ENCODE measurements at places on chromosomes 16 and 17.

- no peak for DNase-seq
These were observed 20.9 kb upstream of the STH start for GRCh38 chr17:45977976-45978626.

DNA sequence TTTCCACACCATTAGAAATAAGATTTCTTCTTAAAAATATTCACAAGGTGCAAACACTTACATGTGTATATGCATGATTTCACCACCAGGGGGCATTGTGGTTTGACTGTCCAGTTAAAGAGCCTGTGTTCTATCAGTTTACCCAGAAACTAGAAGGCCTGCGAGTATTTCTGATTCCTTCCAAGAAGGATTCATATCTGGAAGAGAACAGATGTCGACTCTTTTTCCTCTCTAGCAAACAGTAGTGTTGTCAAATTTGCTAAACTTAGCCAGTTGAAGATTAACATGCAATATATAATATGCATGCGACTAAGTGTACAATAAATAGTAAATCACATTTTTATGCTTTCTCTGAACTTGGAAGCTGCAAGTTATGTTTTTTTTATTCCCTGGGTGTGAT, 404.1 kb downstream of the WWOX start:
- peak; percentile 37 for DNase-seq

GRCh38 chr17:50931144-50931908, 65.2 kb upstream of the TOB1 start:
- DNase-seq, result peak; percentile 89

DNA sequence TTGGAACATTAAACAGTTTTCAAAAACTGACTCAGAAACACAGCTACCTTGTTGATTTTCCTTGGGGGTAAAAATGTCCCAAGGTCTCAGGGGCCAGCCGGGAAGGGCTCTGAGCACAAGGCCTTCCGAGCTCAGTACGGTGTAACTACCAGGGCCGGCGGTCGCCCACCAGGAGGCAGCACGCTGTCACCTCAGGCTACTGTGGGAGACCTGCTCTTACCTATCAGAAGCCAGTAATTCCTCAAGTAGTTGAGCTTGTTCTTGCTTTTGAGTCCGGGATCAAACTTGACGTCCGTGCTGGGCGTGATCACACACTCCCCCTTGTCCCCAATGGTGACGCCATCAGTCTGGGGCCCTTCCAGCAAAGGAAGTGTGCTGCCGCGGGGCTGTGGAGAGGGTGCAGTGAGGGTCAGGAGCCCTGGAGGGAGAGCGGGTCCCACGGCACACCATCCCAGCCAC, 43.4 kb upstream of the ICAM2 start:
- peak; percentile 29 for DNase-seq

GRCh38 chr16:69838489-69838888, 76.4 kb downstream of the WWP2 start:
- no peak for DNase-seq

- no peak for DNase-seq
These were observed 162.3 kb downstream of the KATNIP start for GRCh38 chr16:27712251-27712711.

Measured in AG20443 (cell line).